Endodermal cell (in vitro differentiated cells): ENCODE measurements at places on chromosomes 3 and 15.

GRCh38 chr3:189119950-189120349 is 51.8 kb upstream of the TPRG1 start:
- no peak for DNase-seq

GRCh38 chr3:179181021-179181472 is 32.9 kb downstream of the PIK3CA start:
- no peak for DNase-seq

GRCh38 chr3:20648294-20648693 is 462.3 kb upstream of the SGO1 start:
- DNase-seq, result no peak

- no peak for DNase-seq
These were observed 251.0 kb downstream of the KCNH8 start for GRCh38 chr3:19399356-19399755.

DNA sequence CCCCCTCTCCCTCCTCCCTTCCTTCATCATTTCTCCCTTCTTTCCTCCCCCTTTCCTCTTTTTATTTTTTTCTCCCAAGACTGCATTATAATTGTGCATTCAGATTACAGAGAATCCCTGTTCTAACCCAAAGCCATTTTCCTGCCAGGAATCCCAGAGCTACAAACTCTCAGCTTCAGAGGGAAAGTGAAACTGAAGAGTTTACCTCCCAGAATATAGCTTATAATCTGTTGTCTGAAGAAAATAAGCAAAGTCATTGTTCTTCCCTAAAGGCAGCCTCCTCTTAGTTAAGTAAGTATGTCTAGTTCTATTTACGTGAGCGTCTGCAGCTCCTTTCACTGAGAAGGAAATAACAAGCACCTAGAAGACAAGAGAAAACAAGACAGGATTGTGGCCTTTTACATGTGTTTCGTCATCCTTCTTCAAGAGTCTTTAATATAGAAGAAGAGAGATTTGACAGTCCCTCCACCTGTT is 97.2 kb downstream of the CHST2 start:
- no peak for DNase-seq

DNA sequence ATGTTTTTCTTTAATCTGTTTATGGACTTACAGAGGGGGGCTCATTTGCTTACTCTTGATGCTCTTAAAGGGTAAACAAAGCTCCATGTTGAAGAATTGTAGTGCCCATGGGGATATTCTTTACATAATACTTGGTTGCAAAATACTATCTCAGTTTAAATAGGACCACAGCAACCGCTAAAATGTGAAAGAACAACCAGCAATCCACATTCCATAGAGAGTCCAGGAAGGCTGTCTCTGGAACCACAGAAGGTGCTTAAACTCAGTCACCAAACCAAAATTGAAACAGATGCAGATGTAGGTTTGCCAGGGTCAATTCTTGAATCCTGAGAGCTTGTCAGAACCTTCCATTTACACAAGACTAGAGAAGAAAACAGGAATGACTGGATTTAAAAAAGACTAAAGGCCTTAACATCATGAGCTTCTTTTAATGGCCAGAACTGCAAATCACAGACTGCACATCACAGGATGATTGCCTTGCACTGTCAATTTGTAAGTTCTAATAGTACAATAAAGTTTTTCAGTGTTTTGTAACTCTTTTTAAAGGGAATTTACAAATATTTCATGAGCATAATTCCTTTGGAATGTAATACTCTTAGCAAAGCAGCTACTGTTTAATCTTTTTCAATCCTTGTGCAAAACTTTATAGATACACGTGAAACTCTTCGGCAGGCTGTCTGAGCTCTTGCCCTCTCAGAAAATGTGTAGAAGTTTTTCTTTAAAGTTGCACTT is 661.6 kb downstream of the SI start:
- DNase-seq, result no peak
